GM04504 (cell line): ENCODE measurements at places on chromosomes 2 and 18.

DNA sequence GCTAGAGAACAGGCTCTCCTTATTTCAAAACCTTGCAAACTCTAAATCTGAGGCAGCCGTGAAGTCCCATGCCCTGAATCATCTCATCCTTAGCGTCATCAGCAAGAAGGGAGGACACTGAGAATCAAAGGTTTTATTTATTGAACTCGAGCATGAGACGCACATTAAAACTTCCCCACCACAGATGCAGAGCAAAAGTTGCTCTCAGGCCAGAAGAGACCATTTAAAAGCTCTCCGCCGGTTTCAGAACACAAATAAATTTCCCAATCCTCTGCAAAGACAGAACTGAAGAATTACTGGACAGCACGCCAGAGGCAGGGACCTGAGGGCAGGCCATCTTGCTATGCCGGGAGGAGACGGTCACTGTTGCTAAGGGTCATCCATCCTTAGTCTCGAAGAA, 1.3 kb downstream of the AMMECR1L start:
- DNase-seq: peak; percentile 35

- no peak for DNase-seq
Measured at GRCh38 chr2:100658017-100658416, 95.2 kb downstream of the PDCL3 start.

DNA sequence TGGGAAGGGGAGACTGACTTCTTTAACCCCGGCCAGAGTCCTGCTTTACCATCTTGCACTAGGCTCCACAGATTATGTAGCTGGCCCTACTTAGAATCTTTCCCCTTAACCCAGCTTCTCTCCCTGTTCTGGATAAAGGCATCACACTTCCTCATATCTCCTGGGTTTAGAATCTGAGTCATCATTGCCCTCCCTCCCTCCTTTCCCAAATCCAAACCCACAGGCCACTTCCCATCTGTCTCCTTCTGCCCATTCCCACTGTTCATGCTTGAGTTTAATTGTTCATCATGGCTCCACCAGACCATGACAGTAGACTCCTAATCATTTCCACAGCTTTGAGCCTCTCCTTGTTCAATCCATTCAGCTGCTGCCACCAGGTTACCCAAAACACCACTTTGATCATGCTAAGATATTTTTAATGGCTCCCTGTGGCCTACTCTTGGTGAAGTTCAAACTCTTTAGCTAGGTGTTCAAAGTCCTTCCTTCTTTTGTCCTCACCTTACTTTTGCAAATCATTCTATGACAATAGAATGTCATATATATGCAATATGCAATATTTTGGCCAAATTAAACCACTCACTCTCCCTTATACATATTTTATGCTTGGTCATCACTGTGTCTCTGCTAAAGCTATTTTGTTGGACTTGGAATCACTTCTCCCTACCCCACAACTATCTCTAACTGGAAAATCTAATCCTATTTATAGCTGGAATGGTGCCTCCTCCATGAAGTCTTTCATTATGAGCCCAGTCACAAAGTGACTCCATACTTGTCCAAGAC, 5.5 kb downstream of the PDE11A start:
- no peak for DNase-seq

DNA sequence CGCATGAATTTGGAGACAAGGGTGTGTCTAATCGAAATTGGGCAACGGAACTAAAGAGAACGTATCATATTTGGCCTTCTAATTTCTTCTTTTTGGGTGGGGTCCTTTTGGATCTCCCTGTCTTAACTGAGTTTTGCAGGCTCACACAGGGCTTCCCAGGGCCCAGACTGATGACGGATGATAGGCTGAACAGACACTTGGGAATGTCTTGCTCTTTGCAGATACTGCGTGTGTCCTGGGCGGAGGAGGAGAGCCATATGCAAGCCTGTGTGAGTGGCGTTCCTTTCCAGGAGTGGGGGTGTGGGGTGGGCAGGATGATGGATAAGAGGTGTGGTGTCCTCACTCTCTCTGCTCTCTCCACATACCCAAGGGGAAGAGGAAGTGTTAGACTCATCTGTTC, 40.1 kb downstream of the TNP1 start:
- no peak for DNase-seq

- DNase-seq: no peak
Measured at GRCh38 chr18:27656167-27656778, 471.2 kb upstream of the CHST9 start.
